ENCODE measurements at places on chromosomes 12 and 14.

GRCh38 chr14:68664225-68664681, 128.6 kb downstream of the ZFP36L1 start:
- peak; percentile 27 for DNase-seq

- no peak for DNase-seq
These were observed 38.7 kb upstream of the PTCSC3 start for GRCh38 chr14:36215217-36215598.

- DNase-seq, result no peak
These were observed 266.7 kb upstream of the AMIGO2 start for GRCh38 chr12:47346251-47347019.

- DNase-seq, result no peak
These were observed 16.6 kb downstream of the SOCS2 start for GRCh38 chr12:93589081-93589480.

DNA sequence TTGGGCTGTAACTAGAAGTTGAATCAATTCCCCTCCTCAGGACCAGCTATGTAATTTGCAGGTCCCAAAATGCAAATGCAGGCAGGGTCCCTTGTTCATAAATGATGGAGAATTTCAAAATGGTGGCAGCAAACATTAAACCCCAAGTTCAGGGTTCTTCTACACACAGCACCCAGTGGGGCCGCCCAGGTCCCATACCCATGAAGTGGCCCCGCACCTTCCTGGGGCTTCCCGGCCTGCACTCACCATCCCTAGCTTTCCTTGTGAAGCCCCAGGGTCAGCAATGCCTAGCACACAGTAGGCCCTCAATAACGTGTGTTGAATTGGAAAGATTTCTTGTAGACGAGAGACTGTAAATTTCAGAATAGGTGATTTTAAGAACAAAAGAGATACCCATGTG, 76.0 kb downstream of the NTF3 start:
- no peak for DNase-seq

DNA sequence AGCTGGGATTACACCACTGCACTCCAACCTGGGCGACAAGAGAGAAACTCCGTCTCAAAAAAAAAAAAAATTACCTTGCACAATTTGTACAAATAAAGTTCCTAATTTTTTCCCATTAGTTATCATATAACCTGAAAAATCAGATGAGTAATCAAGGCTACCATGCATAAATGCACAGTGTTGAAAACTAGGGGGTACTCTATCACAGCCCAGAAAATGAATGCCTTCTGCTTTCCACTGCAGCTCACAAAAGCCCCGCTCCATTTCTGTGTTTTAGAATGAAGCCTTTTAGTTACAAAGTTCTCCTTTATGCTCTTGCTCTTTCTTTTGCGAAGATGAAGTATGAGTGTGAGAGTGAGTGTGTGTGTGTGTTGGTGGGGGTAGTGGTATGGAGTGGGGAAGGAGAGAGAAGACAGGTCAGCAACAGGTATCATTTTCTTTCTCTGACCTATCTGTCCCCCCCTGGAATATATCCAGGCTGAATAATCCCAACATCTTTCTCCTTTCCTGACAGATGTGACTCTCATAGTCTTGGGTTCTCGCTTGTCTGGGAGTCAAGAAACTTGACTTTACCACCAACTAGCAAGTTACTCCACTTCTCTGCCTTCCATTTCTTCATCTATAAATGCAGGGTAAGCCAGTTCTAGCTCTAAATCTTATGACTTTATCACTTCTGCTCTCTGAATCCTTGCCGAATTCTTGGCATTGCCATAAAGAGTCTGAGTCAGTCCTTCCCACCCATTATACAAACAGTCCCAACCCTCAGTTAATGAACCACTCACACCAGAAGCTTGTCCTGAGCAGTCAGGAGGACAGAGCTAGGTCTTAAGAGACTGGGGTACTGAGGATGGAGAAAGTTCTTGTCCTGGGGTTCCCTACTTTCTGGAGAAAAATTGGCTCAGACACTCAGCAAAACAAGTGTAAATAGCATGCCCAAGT, 16.1 kb downstream of the BIN2 start:
- DNase-seq, result no peak

GRCh38 chr14:68577802-68578541, 214.9 kb downstream of the ZFP36L1 start:
- no peak for DNase-seq

GRCh38 chr14:93775744-93776143, 12.5 kb downstream of the PRIMA1 start:
- DNase-seq, result no peak

- DNase-seq, result no peak
These were observed 150.2 kb upstream of the EEA1 start for GRCh38 chr12:93079271-93079670.

DNA sequence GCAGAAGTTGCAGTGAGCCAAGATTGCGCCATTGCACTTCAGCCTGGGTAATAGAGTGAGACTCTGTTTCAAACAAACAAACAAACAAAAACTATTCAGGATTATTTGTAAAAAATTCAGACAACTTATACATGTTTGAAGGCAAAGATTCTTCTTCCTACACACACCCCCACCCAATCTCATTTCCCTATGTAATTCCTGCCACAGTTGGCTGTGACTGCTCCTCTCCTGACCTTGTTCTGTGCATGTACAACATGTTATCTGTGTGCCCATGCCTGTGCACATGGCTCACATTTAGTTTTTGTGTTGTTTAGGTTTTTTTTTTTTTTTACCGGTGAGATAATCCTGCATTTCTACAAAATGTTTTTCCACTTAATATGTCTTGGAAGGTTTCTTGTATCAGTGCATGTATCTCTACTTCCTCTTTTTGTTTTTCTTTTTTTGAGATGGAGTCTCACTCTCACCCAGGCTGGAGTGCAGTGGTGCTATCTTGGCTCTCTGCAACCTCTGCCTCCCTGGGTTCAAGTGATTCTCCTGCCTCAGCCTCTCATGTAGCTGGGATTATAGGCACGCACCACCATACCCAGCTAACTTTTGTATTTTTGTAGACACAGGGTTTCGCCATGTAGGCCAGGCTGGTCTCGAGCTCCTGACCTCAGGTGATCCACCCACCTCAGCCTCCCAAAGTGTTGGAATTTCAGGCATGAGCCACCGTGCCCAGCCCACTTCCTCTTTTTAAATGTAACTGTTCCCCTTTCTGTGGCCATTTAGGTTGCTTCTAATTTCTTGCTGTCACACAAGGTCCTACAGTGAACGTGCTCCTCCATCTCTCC, 8.7 kb downstream of the CFAP251 start:
- DNase-seq, result no peak

- DNase-seq, result no peak
These were observed 97.1 kb downstream of the ARF6 start for GRCh38 chr14:49989966-49990365.

GRCh38 chr12:19946550-19946949, 421.8 kb upstream of the PDE3A start:
- DNase-seq, result no peak

- no peak for DNase-seq
These were observed 142.3 kb downstream of the CACNA1C start for GRCh38 chr12:2195085-2195484.

DNA sequence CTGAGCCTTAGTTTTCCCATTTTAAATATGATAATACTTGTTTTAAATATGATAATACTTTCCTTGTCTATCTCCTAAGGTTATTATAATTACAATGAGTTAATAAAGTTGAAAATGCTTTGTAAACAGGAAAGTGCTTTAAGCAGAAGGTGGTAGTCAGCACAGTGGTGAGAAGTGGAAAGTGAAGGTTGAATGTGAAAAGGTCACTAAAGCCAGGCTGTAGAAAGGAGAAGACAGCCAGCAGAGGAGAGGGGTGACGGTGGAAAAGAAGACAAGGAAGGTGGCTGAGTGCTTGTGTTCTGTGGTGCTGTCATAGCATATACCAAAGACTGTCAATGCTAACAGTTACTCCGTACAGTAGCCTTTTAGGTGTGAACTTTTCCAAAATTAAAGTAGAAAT, 117.8 kb downstream of the ESR2 start:
- DNase-seq, result no peak

DNA sequence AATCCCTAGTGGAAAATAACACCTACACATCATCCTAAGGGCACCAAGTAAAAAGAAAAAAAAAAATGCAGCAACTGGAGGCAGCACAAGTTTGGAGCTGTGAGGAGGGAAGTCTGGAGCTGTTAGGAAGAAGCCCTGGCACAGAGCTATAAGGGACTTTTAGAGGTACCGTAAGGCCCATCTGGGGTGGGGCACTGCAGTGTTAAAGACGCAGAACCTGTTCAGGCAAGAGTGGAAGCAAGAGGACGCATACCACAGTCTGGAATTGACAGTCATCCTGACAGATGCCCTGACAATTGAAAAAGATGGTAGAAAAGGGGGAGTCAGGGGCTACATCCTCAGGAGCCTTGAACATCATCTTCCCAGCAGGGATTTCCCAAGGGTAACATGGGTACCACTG, 195.9 kb upstream of the PLEKHG7 start:
- DNase-seq, result no peak

GRCh38 chr14:36478782-36479181, 41.2 kb downstream of the NKX2-1 start:
- no peak for DNase-seq

DNA sequence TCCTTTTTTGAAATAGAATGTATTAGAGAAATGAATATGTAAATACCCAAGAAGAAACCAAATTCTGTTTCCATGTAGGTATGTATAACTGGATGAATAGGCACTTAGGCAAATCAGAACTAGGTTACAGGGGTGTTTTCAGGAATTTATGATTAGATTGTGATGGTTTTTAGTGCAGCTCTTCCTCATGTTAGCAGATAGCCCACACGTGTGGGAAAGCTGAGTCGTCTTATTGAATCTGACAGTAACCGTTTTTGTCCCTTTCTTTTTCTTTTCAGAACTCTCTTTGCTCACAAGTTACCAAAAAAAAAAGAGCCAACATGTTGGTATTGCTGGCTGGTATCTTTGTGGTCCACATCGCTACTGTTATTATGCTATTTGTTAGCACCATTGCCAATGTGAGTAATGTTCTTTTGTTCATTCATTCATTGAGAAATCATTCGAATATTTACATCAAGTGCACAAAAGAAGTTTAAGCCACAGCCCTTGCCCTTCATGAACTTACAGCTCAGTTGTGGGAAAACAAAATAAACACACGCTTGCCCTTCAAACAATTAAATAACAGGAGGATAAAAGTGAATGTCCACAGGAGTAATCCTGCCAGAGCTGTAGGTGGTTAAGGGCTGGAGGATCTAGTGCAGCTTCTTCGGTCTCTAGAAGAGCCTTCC, 14.8 kb downstream of the EMP1 start:
- no peak for DNase-seq

- DNase-seq, result no peak
These were observed 1.6 kb downstream of the TBX5 start for GRCh38 chr12:114404083-114404925.

GRCh38 chr12:104886418-104887401, 71.4 kb downstream of the SLC41A2 start:
- DNase-seq, result no peak

DNA sequence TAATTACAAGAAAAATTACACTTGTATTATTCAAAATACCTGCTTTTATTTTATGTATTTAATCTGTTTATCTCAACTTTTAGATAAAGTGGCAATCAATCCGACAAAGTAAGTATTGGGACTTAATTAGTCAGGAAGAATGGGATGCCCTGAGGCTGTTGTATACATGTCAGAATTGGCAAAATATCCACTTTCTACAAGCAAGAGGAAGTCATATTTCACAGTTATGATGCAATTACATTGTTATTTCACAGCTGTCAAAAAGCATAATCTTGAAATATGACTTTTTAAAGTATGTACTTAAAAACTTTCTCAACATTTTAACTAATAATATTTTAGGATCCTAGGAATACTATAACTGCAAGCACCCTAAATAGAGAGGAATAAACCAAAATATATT, 357.1 kb upstream of the MGAT4C start:
- no peak for DNase-seq

DNA sequence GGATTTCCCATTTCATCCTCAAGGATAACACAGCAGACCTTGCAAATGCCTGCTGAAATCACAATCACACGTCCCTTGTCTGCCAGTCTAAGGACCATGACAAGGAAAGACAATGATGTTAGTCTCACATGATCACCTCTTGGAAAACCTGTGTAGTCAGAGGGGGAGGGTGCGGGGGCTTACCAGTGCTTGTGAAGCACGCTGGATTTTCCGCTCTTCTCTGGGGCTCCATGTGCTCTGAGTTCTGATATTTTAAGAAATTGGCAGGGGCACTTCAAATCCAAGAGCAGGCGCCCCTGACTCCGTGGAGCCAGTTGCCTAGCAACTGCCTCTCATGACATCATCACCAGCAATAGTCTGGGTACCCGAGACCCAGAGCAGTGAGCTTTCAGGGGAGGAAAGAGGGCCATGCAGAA, 200.9 kb upstream of the C14orf180 start:
- no peak for DNase-seq

- DNase-seq, result peak; percentile 33
These were observed 53.9 kb upstream of the DCD start for GRCh38 chr12:54701940-54702592.

GRCh38 chr14:23345987-23346692, 6.5 kb downstream of the SLC22A17 start:
- DNase-seq, result no peak

DNA sequence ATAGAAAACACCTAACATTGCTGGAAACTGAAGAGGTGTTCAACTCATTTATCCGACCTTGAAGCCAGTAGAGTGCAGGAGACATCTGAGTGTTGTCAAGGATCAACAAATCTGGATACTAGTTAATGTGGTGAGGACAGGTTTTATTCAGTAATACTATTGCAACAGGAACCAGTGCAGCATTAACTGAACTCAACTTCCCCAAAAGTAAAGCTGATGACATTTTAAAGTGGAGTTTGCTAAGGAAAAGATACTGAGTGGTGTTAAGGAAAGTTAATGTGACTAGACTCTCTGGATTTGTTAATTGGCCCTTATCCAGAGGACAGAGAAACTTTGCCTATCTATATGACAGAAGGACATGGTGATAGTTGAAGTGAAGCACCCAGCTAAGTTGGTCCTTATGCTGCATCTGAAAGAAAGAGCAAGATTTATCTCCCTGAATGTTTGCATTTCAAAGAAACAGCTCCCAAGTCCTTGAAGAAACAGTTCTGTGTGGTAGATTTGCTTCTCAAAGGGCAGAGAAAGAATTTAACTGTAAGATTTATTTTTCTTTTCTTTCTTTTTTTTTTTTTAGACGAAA, 1.2 kb upstream of the CLEC7A start:
- DNase-seq, result no peak

GRCh38 chr12:116714175-116714574, 23.7 kb downstream of the SPRING1 start:
- DNase-seq, result no peak

GRCh38 chr14:76651410-76652055, 109.7 kb upstream of the VASH1 start:
- no peak for DNase-seq

DNA sequence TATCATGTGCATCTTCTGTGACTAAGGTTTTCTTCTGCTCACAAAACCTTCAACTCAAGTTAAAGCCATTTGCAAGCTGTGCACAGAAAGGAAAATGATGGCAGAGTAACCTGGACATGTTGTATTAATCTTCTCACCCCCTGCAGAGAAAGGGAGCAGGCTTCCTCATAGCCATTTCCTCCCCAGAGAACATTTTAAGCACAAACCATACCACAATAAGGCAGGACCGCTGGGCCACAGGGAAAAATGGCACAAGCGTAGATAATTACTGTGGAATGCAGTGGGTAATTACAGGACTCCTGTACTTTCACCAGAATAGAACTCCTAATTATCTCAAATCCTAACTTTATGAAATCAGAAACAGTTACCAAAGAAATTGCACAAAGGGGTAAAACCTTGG, 215.7 kb downstream of the KIF21A start:
- DNase-seq, result no peak
